Hepatocyte (in vitro differentiated cells): ENCODE measurements at places on chromosomes 12 and 14. TPM values are rescaled to one million over a fixed set of nuclear protein-coding genes. Genes with fewer than 3 reads are reported as not detected.
A peak's percentile ranks its signal among the peaks of the same experiment; 100 is the strongest.

The MARK3 gene
- total RNA-seq, result 59.2 and 71.7 TPM in 2 replicates

DNA sequence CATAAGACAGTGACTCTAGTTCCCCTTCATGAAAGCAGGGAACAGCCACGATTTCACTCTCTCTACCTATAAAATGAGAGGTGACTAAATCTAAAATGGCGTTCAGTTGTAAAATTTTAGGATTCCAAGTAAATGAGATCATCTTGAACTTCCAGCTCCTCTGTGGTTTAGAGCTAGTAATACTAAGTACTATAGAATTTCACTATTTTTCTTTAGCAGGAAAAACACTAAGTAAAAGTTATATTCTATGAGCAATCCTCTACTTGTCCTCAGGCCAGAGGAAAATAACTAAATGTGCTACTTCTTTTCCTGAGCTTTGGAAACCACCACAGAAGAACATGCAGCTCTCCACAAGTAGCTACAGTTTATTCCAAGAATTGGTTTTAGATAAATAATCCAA, 55.6 kb downstream of the NIN start:
- H3K27ac ChIP-seq, result peak overlapping the region; percentile 56
- H3K4me3 ChIP-seq, result no peak overlapping the region
- DNase-seq, result peak; percentile 27
- no peaks in the 10 kb centered on the region for H3K36me3 ChIP-seq

DNA sequence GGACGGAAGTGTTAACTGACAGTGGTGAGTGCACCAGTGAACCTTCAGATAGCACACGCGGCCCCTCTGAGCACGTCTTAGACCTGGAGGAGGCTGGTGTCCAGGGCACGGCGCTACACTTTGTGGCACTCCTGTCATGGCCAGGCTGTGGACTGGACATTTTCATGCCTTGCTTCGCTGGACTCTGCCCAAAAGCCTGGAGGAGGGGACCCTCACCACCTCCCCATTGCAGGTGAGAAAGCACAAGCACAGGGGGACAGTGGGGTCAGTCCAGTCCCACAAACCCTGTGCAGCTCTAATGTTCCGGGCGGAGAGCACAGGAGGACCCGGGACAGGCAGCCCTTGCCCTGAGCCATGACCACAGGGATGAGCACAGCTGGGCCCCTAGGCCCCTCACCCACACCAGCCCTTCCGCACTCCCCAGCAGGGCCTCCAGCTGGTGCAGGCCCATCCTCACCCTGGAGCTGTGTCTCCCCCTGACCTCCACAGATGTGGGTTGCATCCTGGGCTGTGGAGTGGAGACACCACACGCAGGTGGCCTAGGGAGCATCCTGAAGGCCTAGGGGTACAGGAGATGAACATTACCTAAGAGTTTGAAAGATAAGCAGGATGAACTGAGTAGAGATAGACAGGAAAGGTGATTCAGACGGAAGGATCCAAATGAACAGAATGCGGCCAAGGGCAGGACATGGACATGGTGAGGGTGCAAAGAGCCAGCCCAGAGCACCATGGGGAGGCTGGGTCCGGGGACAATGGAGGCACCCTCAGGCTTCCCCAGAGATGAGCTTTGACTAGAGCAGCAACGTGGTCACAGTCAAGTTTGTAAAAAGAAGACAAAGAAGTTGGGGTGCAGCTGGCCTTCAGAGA, 132.8 kb downstream of the BCL11B start:
- H3K27ac ChIP-seq, result no peak overlapping the region
- no peaks in the 10 kb centered on the region for H3K27me3 ChIP-seq
- DNase-seq, result no peak
- no peak overlapping the region for H3K4me3 ChIP-seq
- H3K4me1 ChIP-seq, result no peaks in the 10 kb centered on the region
- H3K36me3 ChIP-seq, result no peaks in the 10 kb centered on the region

The TESPA1 gene
- total RNA-seq, result not detected in 2 replicates

The PTPRO gene
- 0.16 and 0.60 TPM in 2 replicates for total RNA-seq

DNA sequence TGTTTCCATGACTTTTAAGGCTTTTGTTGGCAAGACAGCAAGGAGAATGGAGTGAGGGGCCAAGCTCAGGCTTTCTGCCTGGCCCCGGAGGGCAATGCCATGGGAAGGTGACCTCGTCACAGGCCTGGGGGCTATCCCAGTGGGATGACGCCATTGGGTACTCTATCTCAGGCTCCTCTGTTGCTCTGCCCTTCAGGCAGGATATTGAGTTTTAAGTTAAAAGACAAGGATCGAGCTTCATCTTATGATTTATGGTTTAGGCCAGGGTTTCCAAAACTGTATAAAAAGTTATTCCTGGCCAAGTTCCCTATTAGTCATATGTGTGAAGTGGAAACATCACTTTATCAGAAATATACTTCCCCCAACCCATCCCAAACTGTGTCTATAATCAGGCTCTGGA, 127.7 kb downstream of the ZFP36L1 start:
- no peaks in the 10 kb centered on the region for H3K36me3 ChIP-seq
- no peak for DNase-seq
- no peak overlapping the region for H3K4me3 ChIP-seq
- peaks cover 34% of the 10 kb centered on the region for H3K4me1 ChIP-seq

- no peak overlapping the region for H3K4me3 ChIP-seq
- H3K27me3 ChIP-seq, result no peaks in the 10 kb centered on the region
- no peak overlapping the region for H3K27ac ChIP-seq
- no peak for DNase-seq
Measured at GRCh38 chr12:105740369-105740768, 398.4 kb downstream of the NUAK1 start.

- no peak overlapping the region for H3K27ac ChIP-seq
- no peak overlapping the region for H3K4me3 ChIP-seq
- no peaks in the 10 kb centered on the region for H3K27me3 ChIP-seq
- H3K4me1 ChIP-seq, result no peaks in the 10 kb centered on the region
- DNase-seq, result no peak
Measured at GRCh38 chr12:60172266-60173211, 576.7 kb downstream of the SLC16A7 start.

The SOX5 gene
- total RNA-seq, result 26.4 and 26.9 TPM in 2 replicates

- H3K4me1 ChIP-seq, result no peaks in the 10 kb centered on the region
- no peaks in the 10 kb centered on the region for H3K27me3 ChIP-seq
- no peak overlapping the region for H3K27ac ChIP-seq
- DNase-seq, result no peak
Measured at GRCh38 chr12:3213188-3213587, 136.0 kb downstream of the TSPAN9 start.

DNA sequence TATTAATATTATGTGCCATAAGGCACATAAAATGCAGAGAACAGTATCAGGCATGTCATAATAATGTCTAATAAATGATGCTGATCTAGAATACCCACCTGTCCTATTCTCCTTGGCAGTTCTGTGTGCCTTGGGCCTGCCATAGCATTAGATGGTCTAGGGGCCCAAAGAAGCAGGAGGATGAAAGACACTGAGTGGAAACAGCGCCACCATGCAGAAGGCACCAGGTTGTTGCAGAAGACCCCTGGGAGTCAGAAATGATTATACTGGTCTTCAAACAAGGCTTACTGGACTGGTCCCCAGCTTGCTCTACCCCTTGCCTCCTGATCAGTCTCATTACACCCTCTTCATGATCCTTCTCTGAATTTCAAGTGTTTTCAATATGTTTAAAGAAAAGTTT, 353.3 kb downstream of the GRIN2B start:
- no peak overlapping the region for H3K4me3 ChIP-seq
- no peaks in the 10 kb centered on the region for H3K36me3 ChIP-seq
- H3K27me3 ChIP-seq, result no peaks in the 10 kb centered on the region

- H3K27me3 ChIP-seq, result no peaks in the 10 kb centered on the region
- H3K4me3 ChIP-seq, result no peak overlapping the region
- H3K36me3 ChIP-seq, result no peaks in the 10 kb centered on the region
- no peaks in the 10 kb centered on the region for H3K4me1 ChIP-seq
Measured at GRCh38 chr12:124321556-124322270, 26.8 kb downstream of the RFLNA start.

The LMNTD1 gene
- 0.87 TPM in 1 of 2 replicates, not detected in the other for total RNA-seq

DNA sequence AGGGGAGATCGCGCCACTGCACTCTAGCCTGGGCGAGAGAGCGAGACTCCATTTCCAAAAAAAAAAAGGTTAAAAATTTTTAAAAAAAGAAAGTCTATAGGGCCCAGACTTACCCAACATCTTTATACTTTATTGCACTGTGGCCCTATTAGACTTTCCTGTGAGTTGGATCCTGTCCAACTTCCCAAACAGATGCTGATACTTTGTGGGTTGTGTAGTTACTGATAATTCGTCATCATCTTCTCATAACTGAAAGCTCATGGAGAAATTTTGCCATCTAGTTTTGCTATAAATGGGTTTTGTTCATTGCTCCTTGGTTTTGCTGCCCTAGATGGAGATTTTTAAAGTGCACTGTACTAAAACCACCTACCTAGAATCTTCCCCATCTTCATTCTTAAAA, 31.1 kb downstream of the APOBEC1 start:
- H3K4me3 ChIP-seq, result no peak overlapping the region
- H3K27ac ChIP-seq, result no peak overlapping the region
- no peaks in the 10 kb centered on the region for H3K36me3 ChIP-seq
- DNase-seq, result no peak
- no peaks in the 10 kb centered on the region for H3K4me1 ChIP-seq
- no peaks in the 10 kb centered on the region for H3K27me3 ChIP-seq

The CNPY2 gene
- 155 and 179 TPM in 2 replicates for total RNA-seq

GRCh38 chr12:67474934-67475620, 173.5 kb upstream of the DYRK2 start:
- H3K27me3 ChIP-seq, result no peaks in the 10 kb centered on the region
- H3K27ac ChIP-seq, result no peak overlapping the region
- H3K4me1 ChIP-seq, result no peaks in the 10 kb centered on the region
- H3K36me3 ChIP-seq, result no peaks in the 10 kb centered on the region

DNA sequence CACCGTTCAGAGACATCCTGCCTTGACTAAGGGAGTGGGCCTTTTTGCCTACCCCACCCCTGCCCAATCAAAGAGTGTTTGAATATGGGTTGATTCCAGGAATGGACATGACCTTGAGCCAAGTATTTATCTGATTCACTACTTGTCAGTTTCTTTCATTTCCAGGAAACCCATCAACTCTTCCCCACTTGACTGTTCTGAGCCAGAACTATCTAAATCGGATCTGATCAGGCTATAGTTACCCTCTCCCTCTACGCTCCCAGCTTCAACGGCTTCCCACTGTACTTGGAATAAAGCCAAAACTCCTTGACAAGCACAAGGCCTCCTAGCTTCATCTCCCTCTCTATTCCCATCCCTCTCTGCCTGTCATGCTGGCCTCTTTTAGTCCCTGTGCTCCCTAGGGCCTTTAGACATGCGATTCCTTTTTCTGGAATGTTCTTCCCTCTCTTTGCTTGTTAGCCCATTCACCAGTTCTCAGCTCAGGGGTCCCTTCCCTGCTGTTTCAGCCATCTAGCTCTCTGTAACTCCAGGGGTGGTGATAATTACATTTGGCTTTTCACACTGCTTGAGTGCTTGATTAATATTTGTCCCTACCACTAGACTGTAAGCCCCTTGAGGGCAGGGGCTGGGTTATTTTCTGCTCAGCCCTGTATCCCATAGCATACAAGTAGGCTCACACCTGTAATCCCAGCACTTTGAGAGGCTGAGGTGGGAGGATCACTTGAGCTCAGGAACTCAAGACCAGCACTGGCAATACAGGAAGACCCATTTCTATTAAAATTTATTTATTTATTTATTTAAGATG, 5.5 kb upstream of the ITPK1 start:
- no peak overlapping the region for H3K27ac ChIP-seq
- no peaks in the 10 kb centered on the region for H3K36me3 ChIP-seq
- DNase-seq, result no peak
- peaks cover 7% of the 10 kb centered on the region for H3K4me1 ChIP-seq

GRCh38 chr14:74543771-74544438, 50.3 kb downstream of the ISCA2 start:
- no peak overlapping the region for H3K27ac ChIP-seq
- DNase-seq, result no peak
- H3K4me3 ChIP-seq, result no peak overlapping the region

The MYH6 gene
- total RNA-seq, result not detected in 2 replicates

DNA sequence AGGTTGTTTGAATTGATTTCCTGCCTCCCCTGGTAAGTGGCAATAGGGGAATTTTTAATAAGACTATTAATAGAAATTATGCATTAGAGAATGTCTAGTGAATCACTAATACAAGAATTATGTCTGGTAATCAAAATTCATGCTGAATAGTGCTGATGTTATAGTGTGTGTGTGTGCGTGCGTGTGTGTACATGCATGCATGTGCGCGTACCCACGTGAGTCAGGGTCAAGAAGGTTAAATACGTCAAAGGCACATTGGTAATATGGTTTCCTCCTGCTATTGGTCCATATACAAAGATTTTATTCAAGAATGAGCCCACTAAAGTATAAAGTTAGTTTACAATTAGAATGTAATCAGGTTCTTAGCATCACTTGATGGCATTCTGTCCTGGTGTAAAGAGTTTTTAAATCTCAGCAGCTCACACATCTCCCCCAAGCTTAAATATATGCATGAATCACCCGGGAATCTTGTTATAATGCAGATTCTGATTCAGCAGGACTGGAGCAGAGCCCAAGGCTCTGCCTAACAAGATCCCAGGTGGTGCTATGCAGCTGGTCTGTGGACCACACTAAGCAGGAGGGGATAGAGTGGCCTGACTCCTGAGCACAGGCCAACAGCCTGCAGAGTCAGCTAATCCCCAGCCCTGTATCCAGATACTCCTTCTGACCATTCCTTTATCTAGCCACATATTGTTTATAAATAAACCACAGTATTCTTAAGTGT, 43.9 kb downstream of the TTC9 start:
- H3K4me1 ChIP-seq, result no peaks in the 10 kb centered on the region
- no peaks in the 10 kb centered on the region for H3K36me3 ChIP-seq
- H3K27ac ChIP-seq, result no peak overlapping the region
- no peak for DNase-seq
- H3K4me3 ChIP-seq, result no peak overlapping the region

The OLR1 gene
- total RNA-seq, result 7.3 and 15.1 TPM in 2 replicates

The CIDEB gene
- 43.0 and 56.9 TPM in 2 replicates for total RNA-seq

DNA sequence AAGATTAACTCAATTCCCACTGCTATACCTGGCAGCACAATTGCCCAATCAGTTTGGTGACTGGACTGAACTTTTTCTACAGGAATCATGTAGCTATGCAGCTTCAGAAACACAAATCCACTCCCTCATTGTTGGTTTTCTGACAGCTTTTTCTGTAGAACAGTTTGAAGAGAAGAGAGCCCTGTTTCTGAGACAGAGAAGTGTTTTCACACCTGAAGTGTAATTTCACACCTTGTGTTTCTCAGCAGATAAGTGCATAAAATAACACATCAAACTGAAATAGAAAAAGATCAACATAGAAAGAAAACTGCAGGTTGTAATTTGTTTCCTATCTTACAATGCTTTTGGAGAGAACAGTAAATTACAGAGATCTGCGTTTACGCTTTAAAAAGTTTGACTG, 335.6 kb downstream of the SNAPC1 start:
- H3K4me1 ChIP-seq, result no peaks in the 10 kb centered on the region
- H3K27ac ChIP-seq, result no peak overlapping the region
- DNase-seq, result no peak
- H3K36me3 ChIP-seq, result no peaks in the 10 kb centered on the region

The HOXC4 gene
- 1.5 and 2.1 TPM in 2 replicates for total RNA-seq

GRCh38 chr14:35215110-35215813, 76.9 kb upstream of the PSMA6 start:
- H3K36me3 ChIP-seq, result no peaks in the 10 kb centered on the region
- peak overlapping the region; percentile 3 for H3K27ac ChIP-seq
- DNase-seq, result peak; percentile 51
- peaks cover 4% of the 10 kb centered on the region for H3K4me1 ChIP-seq
- H3K4me3 ChIP-seq, result no peak overlapping the region
